NAMALWA (cell line): ENCODE measurements at places on chromosomes 4 and X.
A peak's percentile ranks its signal among the peaks of the same experiment; 100 is the strongest.

- DNase-seq = no peak
Measured at GRCh38 chrX:10010686-10011085, 43.5 kb downstream of the CLDN34 start.

DNA sequence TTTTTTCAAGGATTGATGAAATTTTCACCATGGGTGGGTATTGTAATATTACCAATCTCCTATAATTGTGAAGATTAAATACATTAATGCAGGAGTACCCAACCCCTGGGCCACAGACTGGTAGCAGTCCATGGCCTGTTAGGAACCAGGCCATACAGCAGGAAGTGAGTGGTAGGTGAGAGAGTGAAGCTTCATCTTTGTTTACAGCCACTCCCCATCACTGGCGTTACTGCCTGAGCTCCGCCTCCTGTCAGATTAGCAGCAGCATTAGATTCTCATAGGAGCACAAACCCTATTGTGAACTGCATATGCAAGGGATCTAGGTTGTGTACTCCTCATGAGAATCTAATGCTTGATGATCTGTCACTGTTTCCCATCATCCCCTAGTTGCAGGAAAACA is 15.1 kb downstream of the RAPGEF2 start:
- peak; percentile 47 for DNase-seq

- no peak for DNase-seq
Measured at GRCh38 chrX:7146020-7146702, 1.4 kb upstream of the STS start.

DNA sequence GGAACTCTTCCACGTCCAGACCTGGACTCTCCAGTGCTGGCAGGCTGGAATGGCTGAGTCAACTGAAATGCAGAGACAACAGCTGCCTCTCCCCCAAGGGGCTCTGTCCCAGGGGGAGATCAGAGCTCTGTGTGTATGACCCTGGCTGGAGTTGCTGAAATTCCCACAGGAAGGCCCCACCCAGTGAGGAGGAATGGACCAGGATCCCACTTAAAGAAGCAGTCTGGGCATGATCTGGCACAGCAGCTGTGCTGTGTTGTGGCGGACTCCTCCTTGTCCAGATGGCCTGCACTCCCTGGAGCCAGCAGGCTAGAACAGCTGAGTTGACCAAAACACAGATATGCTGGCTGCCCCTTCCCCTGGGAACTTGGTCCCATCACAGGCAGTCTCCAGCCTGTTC is 25.4 kb downstream of the C4orf17 start:
- DNase-seq = no peak

- DNase-seq = no peak
Measured at GRCh38 chr4:110636680-110637407, 14.0 kb upstream of the PITX2 start.

DNA sequence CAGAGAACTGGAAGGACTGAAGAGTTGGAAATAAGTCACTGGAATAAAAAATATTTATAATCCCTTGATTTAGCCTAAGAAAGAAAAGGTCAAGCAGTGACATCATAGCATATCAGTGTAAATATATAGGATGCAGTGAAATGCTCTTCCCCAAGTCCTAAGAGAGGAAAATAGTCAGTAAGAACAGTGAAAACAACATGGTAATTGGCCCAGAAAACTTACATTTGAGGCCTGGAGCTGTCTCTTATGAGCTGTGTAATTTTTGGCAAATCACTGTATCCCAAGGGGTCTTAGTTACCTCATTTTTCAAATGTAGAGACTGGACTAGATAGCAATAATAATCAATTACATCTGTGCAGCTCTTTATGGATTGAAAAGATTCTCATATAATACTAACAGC is 255.7 kb upstream of the AR start:
- no peak for DNase-seq

DNA sequence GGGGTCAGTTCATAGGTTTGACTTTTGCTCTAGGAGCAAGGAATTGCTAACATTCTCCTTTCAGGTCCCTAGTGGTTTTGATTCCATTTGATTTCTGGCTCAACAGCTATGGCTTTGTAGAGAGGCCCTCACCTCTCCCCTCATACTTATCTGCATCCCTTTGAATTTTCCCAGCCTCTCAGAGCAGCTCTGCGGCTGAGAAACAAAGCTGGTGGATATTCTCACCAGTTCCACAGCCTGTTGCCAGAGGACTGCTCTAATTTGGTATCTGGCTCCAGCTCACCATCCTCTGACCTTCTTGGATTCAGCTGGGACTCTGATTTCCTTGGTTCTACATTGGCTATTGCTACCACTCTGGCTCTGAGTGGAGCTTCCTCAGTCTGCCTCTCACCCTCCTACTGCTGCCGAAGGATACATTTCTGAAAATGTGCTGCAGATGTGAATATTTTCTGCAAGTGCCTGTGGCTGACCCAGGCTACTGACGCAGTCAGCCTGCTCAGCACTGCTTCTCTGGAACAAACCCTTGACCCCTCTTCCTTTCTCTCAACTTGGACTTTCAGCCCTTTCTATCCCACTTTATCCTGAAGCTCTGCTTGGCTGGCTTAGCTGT is 110.9 kb upstream of the ENPEP start:
- no peak for DNase-seq

DNA sequence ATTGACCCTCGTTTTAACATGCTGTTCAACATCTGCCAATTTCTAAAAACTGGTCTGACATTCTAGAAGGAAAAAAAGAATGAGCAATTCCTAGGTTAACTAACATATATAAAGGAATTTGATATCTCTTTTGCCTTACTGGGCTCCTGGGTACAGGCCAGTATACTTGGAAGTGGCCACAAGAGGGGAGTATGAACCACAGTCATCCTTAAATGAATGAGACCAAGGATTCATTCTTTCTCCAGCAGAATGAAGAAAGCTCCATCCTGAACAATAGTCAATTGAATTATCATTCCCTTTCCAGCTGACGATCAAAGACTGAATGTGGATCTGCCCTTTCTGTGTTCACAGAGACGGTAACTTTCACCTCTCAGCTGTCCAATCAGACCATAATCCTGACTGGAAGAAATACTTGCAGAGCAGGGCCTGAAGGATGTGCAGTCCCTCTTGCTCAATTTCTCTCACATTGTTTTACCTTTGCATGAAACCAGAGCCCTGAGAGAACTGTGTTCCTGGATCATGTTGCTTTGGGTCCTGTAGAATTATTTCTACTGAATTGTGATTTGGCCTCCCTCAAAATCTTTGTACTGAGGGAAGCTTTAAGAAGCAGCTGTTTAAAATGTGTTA is 14.8 kb upstream of the SPARCL1 start:
- DNase-seq = no peak

- DNase-seq = no peak
Measured at GRCh38 chr4:141914746-141915145, 278.4 kb downstream of the IL15 start.

- DNase-seq = no peak
Measured at GRCh38 chr4:6546091-6546490, 28.9 kb upstream of the MAN2B2 start.

DNA sequence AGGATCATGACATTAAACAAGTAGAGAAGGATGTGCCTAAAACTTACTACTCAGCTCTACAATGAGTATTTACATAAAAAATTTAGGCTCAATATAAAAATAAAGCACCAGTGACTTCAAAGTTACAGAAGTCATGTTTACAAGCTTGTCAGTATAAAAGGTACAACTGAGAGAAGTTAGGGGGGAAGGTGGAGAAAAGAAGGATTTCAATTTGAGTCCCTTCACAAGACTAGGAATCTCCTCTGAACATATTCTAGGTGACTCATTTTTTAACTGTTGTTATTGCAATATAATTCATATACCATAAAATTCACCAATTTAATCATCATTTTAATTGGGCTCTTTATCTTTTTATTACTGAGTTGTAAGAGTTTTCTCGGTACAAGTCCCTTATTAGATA is 26.9 kb downstream of the FRYL start:
- no peak for DNase-seq

DNA sequence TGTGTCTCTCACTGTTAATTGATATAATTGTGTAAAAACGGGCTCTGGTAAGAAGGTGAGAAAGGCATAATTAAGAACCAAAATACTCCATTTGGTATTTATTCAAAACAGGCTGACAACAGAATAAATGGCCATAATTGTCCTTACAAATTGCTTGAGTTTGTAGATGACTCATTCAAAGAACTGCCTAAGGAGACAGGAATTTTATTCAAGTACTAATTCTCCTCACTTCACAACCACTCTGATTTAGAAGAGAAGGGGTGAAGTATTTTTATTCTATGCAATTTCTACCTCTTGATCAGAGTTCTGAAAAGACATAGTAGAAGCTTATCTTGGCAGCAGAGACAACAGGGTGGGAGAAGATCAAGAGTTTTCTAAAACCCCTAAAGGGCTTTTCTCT is 43.1 kb downstream of the ATP11C start:
- no peak for DNase-seq
